ENCODE measurements at places on chromosomes 7 and 10.

GRCh38 chr7:23931633-23932032 lies 221.6 kb downstream of the STK31 start:
- DNase-seq: no peak

DNA sequence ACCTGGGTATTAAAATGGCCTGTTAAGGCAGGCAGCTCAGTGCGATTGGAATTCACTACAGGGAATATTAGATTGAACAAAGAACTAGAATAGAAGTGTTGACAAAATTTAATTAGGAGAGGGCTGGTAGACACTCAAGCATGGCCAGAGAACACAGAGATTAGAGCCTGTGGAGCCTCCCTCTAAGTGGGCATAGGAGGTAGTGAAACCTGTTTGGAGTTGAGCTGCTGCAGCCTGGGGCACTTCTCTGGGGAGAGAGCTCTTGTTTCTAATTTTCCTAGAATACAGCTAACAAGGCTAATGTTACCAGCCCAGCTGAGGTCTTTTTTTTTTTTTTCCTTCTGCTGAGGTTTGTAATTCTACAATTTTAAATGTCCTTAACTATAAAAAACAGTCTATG lies 46.4 kb downstream of the TMEM168 start:
- no peak for DNase-seq

GRCh38 chr7:128323459-128324367 lies 20.0 kb downstream of the RBM28 start:
- no peak for DNase-seq

DNA sequence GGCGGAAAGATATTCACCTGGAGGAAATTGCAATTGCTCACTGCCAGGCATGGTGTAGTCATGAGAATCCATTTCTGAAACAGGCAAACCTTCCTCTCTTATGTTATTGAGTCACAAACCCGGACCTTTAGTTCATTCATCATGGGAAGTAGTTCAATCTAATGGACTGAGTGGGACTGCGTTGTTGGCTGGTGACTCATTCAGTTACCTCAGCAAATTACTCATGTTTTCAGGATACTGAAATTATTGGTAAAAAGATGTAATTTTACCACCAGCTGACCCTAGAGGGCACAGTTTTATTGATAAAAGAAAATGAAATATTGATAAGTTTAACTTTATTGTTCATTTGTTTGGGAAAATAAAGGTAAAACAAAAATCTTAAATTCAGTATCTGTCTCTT lies 1194.4 kb upstream of the SORCS1 start:
- no peak for DNase-seq

GRCh38 chr7:106447318-106447847 lies 162.6 kb upstream of the NAMPT start:
- no peak for DNase-seq

GRCh38 chr10:96419351-96419750 lies 60.5 kb upstream of the OPALIN start:
- DNase-seq: no peak

GRCh38 chr7:57207836-57208235 lies 75.6 kb upstream of the ZNF479 start:
- no peak for DNase-seq

DNA sequence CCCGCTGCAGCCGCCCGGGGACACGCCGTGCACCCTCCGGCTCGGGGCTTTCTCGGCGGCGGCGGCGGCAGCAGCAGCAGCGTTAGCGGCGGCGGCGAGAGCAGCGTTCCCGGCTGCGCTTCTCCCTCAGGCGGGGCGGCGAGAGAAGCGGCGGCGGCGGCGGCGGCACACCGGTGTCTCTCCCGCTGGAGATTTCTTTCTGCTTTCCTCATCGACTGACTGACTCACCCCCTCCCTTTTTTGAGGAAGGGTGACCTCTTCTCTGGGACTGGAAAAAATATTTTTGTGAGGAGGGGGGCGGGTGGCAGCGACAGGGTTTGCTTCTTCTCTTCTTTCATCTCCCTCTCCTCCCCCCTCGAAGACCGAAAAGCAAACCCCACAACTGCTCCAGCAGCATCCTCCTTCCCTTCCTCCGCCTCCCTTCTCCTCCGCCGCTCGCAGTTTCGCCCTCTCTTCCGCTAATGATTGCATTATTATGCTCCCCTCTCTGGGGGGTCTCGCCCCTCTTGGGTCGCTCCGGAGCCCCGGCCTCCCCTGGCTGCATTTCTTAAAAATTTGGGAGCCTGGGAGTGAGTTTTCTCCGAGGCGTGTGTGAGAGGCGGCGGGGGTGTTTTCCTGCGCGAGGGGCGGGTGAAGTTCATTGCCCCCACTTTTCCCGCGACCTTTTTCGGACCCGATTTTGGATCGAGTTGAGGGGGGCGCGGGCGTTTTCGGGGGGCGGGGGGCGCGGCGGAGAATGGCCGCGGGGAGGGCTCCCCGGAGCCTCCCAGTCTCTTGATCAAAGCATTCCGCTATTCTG lies 411 bp downstream of the AUTS2 start:
- DNase-seq: no peak

DNA sequence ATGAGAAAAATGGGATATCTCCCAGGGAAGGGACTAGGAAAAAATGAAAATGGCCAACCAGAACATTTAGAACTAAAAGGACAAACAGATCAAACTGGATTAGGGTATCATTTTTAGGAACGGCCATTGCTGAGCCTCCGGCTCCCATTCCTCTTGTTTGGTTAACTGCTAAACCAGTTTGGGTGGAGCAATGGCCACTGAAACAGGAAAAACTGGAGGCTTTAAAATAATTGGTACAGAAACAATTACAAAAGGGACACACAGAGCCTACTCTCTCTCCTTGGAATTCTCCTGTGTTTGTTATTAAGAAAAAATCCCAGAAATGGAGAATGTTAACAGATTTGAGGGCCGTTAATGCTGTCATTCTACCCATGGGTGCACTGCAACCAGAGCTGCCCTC lies 4.7 kb upstream of the CHST3 start:
- no peak for DNase-seq

- no peak for DNase-seq
Measured at GRCh38 chr10:619710-620109, 69.8 kb downstream of the DIP2C start.

DNA sequence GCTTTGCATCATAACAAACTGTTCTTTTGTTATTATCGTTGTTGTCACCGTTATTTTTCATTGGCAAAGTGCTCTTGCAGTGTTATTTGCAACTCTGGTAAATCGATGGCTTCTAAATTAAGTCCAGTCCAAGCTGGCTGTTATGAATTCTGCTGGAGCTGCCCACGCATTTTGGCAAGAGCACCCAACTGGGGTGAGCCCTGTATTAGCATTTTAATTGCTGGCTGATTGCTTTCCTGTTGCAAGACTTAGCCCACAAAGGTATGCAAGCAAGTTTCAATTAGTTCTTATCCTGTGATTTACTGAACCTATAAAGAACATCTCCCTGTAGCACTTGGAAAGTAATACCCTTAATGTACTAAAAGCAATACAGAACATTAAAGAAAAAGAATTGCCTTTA lies 226.8 kb downstream of the ACTR3B start:
- DNase-seq: no peak

GRCh38 chr10:49347827-49348226 lies 48.1 kb downstream of the DRGX start:
- no peak for DNase-seq

GRCh38 chr7:44273681-44274622 lies 51.4 kb downstream of the CAMK2B start:
- DNase-seq: no peak

GRCh38 chr7:36961097-36961496 lies 236.8 kb upstream of the AOAH start:
- DNase-seq: no peak

DNA sequence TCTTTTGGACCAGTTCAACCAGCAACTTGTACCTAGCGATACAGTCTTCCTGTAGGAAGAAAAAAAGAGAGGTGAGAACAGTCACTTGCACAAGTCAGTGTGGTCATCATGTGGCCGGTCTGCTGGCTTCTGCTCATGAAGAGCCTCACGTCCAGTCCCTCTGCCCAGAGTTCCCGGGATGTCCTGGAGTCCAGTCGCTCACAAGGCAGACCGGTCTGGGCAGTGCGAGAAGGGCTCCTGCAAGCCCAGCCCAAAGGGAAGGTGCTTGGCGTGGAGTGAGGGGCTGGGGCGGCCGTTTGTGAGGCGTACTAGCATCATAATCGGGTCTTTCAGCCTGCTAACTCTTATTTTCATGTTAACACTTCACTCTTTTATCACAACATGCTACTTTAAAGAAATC lies 222.7 kb downstream of the MLLT10 start:
- DNase-seq: no peak

- DNase-seq: no peak
Measured at GRCh38 chr10:28878236-28878970, 201.1 kb downstream of the BAMBI start.

- DNase-seq: no peak
Measured at GRCh38 chr7:44103566-44103922, 601 bp upstream of the AEBP1 start.

DNA sequence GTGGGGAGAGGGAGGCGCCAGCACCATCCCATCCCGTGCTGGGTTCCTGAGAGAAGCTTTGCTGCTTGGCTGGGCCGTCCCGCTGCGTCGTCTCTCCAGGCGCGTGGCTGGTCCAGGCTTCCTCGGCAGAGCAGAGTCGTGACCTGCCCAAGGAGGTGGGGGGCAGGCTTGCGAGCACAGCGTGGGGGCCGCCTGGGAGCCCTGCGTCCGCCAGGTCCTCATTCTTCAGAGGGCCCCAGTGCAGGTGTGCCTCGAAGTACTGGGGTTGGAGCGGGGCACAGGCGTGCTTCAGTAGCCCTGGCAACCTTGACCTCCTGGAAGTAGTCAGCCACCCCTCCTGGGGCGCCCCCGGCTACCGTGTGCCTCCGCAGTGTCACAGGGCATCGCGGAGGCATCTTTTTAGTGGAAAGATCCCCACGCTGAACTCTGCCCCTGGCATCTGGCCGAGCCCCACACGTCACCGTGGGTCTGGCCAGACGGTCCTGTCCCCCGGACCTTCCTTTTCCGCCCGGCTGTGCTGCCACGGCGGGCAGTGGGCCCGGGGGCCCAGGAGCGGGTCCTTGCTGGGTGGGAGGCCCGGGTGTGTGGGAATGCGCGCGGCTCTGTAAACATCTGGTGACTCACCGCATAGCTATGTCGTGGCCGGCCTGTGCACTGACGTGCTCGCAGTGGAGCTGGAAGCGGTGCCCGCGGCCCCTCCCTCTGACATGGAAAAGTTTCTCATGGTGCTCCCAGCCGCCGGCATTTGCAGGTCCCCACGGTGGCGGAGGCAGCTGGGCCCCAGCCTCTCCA lies 6.4 kb downstream of the MAFK start:
- DNase-seq: no peak

DNA sequence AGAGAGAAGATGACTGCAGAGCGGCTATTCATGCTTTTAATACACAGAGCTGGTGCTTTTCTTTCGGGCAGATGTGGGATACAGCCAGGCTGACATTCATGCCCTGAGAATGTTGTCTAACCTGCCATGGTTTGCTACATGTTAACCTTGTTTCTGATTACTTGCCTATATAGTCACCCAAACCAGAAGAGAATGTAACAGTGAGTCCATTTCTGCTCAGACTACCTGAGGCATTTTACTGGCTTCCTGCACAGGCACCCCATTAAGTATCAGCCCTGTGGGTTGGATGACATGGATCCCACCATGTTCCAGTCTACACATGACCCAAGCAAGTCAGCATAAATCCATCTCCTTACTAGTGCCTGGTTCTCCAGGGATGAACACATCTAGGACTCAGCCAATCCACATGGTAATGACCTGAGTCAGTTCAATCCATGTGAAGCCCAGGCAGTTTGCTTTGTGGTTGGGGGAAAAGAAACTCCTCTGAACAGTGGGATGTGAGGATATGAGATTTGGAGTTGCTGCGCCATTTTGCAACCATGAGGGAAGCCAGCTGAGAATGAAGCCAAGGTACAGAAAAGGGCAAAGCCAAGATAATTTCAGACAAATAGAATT lies 55.7 kb upstream of the MKX start:
- no peak for DNase-seq

DNA sequence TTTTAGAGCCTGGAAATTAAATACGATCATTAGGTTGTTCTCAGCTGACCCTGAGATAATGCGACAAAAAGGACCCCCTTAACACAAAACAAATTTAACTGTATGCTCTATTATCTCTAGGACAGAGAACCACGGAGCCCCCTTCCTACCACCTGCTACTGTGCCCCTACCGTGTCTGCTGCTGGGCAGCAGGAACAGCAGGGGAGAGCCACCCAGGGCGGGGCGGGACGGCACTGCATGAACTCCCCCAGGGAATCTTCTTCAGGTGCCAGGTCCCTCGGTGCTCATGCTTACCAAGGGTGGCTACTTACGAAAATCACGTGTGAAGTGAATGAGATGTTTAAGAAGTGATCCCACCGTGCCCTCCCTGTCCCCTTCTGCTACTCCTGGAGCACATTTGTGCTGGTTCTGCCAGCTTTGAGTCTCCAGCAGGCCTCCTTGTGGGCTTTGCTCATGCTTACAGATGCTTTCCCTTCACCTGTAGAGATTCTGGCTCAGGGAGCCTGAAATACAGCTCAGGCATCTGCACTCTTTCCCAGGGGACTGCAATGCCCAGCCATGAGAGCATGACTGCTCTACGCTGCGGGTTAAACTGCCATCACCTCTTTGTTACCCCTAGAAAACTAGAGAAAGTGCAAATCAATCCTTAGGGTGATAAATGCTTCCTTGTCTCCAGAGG lies 59.9 kb downstream of the MRPL32 start:
- no peak for DNase-seq

DNA sequence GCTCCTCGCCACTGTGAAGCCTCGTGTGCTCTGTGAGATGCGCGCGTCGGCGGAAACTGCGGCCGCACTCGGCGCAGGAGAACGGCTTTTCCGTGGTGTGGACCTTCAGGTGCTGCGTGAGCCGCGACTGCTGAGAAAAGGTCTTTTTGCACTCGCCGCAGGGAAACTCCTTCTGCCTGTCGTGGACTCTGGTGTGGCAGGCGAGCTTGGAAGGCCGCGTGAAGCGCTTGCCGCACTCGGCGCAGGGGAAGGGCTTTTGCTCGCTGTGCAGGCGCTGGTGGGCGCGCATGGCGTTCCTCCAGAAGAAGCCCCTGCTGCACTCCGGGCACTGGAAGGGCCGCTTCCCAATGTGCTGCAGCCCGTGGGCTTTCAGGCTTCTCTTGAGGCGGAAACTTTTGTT lies 13.7 kb upstream of the ZNF786 start:
- no peak for DNase-seq

GRCh38 chr7:34036051-34036920 lies 130.9 kb downstream of the BMPER start:
- no peak for DNase-seq

GRCh38 chr7:138478499-138478908 lies 18.4 kb downstream of the TRIM24 start:
- no peak for DNase-seq

Measured in activated CD4-positive, alpha-beta T cell treated with anti-CD3 and anti-CD28 coated beads for 24 hours (primary cell).